ENCODE measurements at places on chromosomes 4 and X.

GRCh38 chr4:28350485-28350884, 1489.8 kb downstream of the STIM2 start:
- DNase-seq, result no peak

DNA sequence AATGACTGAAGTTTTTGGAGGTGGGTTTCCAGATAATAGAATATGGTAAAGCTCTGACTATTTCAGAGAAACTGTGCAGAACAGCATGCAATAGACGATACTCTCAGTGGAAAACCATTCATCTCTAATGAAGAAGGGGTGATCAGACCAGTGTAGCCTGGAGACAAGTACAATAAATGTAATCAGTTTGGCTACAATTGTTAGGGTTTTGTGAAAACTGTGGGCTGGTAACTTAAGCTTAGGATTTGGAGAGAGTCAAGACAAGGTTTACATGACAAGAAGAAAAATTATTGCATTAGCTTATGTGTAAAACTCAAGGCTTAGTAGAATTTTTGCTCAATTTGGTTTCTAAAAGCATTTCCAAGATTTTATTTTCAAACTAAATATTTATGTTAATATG, 241.5 kb upstream of the ANKRD50 start:
- no peak for DNase-seq

GRCh38 chr4:149113804-149114430, 671.7 kb upstream of the NR3C2 start:
- no peak for DNase-seq

DNA sequence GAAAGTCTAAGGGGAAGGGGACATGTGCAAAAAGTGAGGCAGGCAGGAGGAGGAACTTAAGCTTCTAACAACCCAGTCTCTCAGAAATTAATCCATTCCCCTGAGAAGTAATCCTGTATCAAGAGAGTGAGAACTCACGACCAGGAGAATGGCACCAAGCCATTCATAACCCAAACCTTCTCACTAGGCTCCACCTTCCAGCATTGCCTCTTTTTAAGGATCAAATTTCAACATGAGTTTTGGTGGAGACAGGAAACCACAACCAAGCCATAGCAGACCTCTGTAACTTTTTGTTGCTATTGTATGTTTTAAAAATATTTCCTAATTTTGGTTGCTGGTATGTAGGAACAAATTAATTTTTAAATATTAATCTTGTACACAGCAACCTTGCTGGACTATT, 32.8 kb downstream of the PASD1 start:
- no peak for DNase-seq

DNA sequence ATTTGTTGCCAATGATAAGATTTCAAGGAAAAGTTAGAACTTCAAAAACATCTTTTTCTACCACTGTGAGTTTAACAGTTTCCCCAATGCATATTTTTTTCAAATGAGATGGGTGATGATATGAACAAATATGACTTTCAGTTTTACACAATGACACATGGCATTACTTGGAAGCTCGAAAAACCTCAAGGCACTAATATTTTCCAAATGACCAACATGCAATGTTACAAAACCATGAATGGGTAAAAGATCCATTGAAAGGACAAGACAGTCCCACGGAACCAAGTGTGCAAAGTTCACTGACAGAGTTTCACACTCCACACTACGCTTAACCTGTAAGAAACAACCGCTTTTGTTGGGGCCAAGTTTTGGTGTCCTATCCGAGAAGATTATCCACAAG, 84.5 kb downstream of the CD99L2 start:
- no peak for DNase-seq

GRCh38 chrX:143635915-143636314, at the start of gene SLITRK4:
SLITRK4 (minus strand) TSS chrX:143636101; CDS start chrX:143631108, 4,993 bp downstream.
- no peak for DNase-seq

- DNase-seq, result no peak
Measured at GRCh38 chr4:41146196-41146595, 68.1 kb downstream of the APBB2 start.

DNA sequence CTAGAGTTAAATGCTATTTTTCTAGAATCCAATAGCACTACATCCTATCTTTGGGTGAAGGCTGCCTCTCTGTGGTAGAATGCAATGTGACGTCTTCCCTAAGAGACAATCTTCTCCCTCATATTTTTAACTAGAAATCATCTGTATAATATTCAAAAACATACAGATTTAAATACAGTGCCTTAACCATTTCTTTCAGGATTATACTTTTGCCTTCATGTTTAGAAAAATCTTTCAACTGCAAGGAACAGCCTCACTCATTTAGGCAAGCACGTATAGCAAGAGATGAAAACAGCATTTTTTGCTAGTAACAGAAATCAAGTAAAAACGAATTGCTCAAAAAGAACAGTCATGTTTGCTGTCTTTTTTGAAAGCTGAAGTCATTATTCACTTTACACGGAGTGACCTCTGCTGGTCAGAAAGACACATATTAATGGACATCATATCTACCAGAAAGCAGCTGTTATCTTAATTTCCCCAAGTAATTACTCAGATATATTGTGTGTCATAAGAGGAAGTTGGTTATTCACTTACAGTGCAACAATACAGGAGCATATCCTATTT, 422.3 kb downstream of the STPG2 start:
- no peak for DNase-seq

DNA sequence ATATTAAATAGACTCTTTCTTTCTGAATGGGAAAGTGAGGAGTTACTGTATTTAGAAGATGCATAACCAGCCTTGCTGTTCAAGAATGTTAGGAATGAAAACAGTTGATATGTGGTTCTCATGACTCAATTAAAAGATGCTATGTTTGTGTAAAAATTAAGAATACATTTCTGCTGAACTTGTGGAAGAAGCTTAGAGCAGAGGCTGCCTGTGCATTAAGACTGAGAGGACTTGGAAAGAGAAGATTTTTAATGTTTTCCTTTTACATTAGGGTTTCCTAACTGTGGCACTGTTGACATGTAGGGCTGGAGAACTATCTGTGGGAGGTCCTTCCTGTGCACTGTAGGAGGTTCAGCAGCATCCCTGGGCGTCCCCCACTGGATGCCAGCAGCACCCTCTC, 137.7 kb downstream of the GPR143 start:
- no peak for DNase-seq

GRCh38 chrX:43910012-43910411, 27.8 kb upstream of the MAOB start:
- DNase-seq, result no peak

DNA sequence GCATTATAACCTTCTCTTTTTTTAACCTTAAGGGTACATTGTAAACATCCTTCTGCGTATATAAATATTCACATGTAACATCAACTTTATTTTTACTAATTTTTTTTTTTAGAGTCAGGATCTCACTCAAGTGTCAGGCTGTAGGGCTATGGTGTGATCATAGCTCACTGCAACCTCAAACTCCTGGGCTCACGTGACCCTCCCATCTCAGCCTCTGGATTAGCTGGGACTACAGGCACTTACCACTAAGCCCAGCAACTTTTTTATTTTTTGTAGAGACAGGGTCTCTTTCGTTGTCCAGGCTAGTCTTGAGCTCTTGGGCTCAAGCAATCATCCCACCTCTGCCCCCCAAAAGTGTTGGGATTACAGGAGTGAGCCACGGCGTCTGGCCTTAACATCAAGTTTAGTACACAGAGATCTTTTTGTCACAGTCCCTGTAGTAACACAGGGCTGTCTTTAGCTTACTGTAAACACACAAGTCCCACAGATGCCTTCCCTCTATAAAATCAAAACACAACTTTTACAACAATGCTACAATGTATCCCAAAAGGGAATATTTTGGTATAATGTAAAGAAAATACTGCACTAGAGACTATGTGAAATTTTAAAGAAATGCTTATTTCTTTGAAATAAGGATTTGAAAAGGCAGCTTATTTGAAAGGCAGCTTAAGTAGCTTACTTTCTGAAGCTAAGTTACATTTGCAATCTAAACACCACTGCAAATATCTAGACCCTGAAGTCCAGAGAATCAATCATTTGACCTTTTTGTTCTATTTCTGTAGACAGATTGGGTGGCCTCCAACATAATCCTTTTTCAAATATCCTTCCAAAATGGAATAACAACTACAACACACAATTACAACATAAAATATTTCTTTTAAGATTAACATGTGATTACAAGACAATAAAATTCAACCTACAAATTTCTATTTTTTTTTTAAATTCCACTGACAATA, 116.0 kb downstream of the APBB2 start:
- no peak for DNase-seq

GRCh38 chr4:80229590-80229989, 32.3 kb downstream of the PRDM8 start:
- no peak for DNase-seq

- DNase-seq, result no peak
Measured at GRCh38 chrX:139920316-139920715, 12.5 kb downstream of the ATP11C start.

- DNase-seq, result no peak
Measured at GRCh38 chrX:125810856-125811255, 355.2 kb downstream of the DCAF12L2 start.

DNA sequence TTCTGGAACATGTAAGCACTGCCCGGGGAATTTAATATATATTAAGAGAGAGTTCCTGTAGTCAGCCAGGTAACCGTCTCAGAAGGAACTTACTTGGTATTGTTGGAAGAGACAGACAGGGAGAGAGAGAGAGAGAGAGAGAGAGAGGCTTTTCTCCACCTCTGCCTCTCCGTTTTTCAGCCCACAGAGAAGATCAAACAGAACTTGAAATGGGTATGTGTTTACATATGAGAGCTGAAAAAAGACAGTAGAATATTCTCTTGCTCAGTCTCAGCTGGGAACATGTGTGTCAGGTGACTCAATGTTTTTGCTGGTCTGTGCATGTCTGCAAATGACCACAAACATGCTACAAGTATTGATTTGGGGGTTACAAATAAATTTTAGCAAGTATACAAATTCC, 81.9 kb downstream of the MAGED1 start:
- DNase-seq, result no peak

DNA sequence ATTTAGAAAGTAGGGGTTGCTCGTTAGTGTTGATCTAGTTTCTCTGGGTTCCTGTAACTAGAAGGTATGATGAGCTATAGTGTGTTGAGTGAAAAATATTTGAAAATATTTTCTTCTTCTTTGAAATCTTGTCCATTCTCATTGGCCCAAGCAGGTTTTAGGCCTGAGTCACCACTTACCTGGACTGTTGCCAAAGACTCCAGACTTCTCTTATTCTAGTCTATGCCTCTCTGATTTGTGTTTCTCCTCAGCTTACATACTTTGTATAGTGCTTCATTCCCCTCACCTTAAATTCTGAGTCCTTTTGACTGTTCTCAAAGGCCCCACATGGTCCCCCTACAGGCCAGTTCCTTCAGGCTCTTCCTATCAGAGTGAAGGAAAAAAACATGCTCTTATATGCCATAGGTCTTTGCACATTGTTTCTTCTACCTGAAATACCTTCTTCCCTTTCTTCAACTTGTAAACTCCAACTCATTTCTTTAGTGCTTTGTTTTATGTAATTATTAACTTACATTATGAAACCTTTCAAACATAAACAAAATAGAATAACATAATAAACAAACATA, 258.2 kb downstream of the PPP1R2C start:
- no peak for DNase-seq

GRCh38 chr4:142824368-142824767, 21.7 kb downstream of the INPP4B start:
- DNase-seq, result no peak

DNA sequence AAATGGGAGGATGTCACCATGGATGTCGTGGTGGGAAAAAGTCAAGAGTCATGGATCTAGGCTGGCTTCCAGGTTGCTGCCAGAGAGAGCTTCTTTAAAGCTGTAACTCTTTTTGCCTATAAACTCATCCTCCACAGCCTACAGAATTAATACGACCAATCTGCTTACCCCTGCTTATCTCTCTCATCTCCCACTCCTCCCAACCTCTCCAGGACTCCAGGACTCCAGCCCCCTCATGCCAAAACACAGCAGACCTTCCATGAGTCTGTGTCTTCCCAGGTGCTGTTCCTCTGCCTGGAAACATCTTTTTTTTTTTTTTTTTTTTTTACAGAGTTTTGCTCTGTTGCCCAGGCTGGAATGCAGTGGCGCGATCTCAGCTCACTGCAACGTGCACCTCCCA, 15.3 kb upstream of the SLC10A4 start:
- DNase-seq, result no peak

DNA sequence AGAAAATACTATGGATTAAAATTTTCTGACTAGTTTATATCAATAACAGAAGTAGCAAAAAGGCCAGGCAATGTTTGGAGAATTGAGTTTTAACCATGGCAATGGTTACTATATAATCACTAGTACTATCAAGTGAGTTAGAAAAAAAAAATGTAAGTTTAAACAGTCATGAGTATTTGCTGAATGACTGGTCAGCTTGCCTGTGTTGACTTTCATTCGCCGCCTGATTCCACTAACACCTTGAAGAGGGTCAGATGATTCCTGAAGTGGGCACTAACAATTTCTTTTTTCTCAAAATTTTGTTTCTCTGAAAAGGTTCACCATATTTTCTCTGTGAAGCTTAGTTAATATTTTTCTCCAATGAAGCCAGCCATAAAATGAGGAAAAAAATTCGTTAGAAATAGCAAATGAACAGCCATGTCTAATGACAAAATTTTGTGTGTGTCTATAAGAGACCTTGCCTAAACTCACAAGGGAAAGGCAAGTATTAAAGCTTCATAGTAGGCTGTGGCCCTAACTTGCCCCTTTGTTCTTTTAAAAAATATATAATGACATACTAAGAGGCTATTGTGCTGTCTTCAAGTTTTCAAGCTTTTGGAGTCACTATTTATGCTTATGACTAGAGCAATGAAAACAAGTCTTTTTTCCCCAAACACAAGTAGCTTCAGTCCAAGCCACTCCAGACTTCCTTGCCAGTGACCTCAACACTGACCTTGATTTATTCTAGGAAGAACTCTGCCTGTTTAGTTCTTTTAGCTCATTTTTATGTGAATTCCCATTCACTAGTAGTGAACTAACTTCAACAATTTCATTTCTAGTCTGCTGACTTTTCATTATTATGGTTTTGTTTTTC, 18.4 kb upstream of the FHDC1 start:
- DNase-seq, result no peak

DNA sequence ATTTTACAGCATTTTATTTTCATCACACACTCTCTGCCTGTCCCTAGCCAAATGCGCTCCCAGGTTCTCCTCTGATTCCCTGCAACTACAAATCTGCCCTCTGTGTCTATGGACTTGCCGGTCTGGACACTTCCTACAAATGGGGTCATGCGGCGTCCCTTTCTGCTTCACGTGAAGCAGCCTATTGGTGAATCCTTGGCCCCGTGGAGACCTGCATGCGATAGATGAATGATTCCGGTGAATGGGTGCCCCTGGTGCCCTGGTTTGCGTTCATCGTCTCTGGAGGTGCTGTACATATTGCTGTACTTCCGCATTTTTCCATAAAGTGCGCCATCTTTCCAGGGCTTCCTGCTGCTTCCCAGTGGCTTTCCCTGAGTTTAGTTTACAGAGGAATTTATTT, 27.5 kb upstream of the CLCN4 start:
- no peak for DNase-seq

- DNase-seq, result no peak
Measured at GRCh38 chr4:151486168-151486567, 77.2 kb downstream of the FHIP1A start.
